ENCODE measurements at places on chromosomes 3 and 15. TPM values are rescaled to one million over a fixed set of nuclear protein-coding genes. Genes with fewer than 3 reads are reported as not detected.

LEO1 gene
- 26.2 TPM for total RNA-seq

PLSCR5 gene
- total RNA-seq = not detected

MME gene
- total RNA-seq = 682 TPM

SPATA12 gene
- total RNA-seq = not detected

TMCO5A gene
- not detected for total RNA-seq

ARL6 gene
- 8.6 TPM for total RNA-seq

IL17RD gene
- total RNA-seq = 3.7 TPM

DPPA4 gene
- total RNA-seq = not detected

GNAT1 gene
- not detected for total RNA-seq

CD200 gene
- not detected for total RNA-seq

ITIH1 gene
- total RNA-seq = not detected

PODXL2 gene
- total RNA-seq = 2.2 TPM
